Hindlimb muscle (tissue), 1 donor: ENCODE measurements at places on chromosomes 2 and 18.

GRCh38 chr2:126699018-126699417 is 43.1 kb downstream of the GYPC start:
- no peak for DNase-seq

GRCh38 chr2:188519136-188519535 is 227.5 kb downstream of the GULP1 start:
- no peak for DNase-seq

DNA sequence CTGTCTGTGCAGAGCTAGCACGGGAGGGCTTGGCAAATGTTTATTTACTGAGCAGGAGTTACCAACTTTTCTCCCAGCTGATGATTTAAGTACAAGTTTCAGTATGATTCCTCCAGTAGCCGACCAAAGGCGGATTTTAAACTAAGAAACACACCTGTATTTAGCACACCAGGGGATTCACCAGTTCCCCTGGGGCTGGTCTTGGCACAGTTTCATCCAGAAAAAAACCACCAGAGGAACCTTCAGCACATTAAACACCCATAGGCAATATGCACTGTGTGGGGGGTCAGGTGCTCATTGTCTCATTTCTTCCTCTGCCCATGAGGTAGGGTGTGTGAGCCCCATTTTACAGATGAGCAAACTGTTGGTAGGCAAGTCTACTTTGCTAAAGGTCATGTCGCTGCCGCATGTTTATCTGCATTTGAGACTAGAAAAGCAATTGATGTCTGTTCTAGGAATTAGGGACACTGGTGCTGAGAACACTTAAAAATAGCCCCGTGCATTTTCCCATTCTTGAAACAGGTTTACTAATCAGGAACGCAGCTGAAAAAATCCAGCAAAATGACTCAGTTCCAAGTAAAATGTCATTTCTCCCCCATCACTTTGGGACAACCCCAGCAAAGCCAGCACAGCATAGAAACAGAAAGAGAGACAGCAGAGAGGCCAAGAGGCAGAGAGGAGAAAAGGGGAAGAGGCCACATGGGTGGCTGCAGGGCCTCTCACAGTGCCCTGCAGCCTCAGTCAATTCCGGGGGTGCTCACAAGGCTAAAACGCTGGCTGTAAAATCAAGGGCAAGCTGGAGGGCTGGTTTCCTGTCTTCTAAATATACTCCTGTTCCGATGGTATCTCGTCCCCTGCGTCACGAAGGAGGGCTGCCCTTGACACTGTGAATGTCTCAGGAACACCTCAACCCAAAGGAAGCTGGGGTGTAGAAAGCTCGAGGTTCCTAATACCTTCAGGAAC is 166.8 kb upstream of the ID2 start:
- no peak for DNase-seq

DNA sequence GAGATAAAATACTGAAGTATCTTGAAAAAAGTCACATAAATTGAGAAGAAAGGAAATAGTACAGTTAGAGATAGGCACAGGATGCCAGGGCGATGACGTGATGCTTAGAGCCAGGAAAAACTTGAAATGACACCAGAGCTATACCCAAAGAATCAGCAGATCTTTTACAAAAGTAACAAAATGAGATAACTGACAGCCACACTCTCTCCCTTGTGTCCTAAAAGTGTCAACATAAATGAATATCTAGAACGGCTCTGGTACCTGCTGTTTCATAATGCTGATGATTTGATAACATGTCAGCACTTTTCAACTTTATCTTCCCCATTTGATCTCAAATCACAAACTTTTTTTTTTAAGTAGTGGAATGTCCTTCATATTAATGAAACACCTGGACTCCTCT is 45.6 kb upstream of the ZC3H15 start:
- DNase-seq, result no peak

GRCh38 chr18:5628512-5629255 is 84.9 kb upstream of the EPB41L3 start:
- peak; percentile 50 for DNase-seq

GRCh38 chr18:61085036-61085435 is 248.2 kb upstream of the CDH20 start:
- no peak for DNase-seq

DNA sequence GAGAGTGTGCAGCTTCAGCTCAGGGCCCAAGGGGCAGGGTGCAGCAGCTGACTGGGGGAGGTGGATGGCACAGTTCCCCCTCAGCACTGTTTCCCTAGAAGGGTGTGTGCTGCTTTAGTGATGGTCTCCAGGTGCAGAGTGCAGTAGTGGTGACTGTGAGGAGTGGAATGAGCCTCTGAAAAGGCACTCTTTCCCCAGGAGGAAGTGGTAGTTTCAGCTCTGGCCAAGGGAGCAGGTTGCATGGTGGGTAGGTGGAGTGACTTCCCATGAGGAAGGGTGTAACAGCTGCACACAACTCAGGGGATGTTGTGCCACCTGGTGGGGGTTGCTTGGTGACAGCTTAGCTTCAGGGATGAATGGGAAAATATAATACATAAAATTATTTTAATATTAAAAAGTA is 251.5 kb upstream of the NXPH2 start:
- peak; percentile 11 for DNase-seq

- no peak for DNase-seq
Measured at GRCh38 chr2:166900700-166901099, 12.4 kb downstream of the XIRP2 start.

DNA sequence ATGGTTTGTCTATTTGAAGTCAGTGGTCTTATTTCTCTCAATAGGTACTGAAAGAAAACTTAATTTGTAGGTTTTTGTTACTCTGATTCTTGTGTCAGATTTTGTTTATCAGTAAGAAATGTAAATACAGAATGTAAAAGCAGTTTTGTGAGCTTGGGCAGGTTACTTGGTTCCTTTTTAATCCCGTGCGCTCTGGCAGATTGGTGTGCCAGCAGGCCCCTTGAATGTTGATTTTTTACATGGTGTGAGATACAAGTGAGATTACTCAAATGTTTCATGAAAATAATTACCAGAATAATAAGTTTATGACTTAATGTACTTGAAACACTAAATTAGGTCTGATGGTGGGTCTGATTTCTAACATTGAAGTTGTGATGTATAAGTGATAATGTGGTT is 13.4 kb downstream of the HNRNPA3 start:
- DNase-seq, result no peak

- no peak for DNase-seq
Measured at GRCh38 chr2:17101091-17101490, 417.1 kb downstream of the RAD51AP2 start.

DNA sequence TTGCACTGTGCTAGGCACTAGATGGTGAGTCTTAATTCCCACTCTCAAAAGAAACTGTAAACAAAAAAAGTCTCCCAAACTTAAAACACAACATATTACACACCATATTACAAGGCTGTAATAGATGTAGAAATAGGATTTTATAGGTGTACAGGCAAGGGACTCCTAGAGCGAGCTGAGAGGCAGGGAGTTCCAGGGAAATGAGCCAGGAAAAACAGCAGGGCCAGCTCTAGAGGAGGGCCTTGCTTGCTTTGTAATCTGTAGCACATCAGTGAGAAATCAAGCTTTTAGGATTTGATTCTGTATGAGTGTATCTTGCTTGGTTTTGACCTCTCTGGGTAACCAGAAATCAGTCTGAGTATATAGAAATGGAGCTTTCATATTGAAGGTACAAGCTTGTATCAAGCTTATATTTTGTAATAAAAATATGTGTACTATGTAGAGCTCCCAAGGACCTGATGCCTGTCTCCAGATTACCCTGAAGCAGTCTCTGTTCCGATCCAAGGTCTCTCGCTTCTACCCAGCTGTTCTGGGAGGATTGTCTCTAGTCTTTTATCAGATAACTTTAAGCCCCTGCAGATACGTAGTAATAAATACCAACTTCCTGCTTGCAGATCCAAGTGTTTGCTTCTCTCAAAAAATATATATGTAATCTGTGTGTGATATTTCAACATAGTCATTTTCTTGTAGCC is 73.0 kb downstream of the MYO1B start:
- DNase-seq, result peak; percentile 54

DNA sequence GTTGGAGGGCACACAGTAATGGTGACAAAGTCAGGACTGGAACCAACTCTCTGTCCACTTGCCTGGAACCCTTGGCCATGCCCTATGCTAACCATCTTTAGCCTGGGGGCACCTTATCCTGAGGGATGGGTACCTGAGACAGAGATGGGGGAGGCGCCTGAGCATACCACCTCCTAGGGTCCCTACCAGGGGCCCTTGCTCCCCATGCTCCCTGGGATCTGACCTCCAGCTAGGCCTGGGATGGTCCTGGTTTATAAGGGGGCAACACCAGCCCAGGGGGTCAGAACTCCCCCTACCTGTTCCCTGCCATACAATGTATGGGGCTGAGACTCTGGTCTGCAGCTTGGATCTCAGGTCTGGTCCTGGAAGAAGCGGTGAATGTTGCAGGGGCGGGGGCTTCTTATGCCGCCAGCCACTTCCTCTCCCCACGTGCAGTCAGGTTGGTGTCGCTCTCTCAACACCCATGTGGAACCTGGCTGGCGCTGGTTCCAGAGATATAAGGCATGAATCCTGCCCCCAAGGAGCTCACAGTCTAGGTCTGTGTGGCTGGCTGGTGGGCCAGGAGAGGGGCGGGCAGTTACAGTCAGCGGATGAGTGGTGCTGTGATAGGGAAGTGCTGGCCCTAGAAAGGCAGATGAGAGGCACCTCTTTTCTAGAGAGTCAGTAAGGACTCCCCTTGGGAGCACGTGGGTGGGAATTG is 3.8 kb upstream of the TOGARAM2 start:
- no peak for DNase-seq

GRCh38 chr18:69684789-69685188 is 262.9 kb downstream of the CD226 start:
- no peak for DNase-seq

GRCh38 chr2:59654710-59655109 is 898.7 kb downstream of the BCL11A start:
- DNase-seq, result no peak

- DNase-seq, result no peak
Measured at GRCh38 chr2:56240210-56240609, 56.4 kb downstream of the CCDC85A start.

DNA sequence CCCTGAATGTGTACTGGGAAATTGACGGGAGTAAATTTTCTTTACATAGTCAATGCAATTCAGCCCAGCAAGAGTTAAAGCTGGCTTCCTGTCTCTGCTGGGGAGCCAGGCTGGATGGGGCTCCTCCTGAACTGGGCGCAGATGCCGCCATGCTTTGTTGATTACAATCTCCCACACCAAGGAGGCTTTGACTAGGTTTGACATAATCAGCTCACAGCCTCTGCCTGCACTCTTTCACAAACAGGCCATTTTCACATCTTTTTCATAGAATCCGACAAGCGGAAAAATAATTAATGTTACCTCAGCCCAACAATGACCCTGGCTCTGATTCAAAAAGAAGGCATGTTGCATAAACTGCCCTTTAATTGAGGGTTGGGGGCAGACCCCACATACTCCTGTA is 54.3 kb downstream of the FOXI3 start:
- DNase-seq, result no peak

DNA sequence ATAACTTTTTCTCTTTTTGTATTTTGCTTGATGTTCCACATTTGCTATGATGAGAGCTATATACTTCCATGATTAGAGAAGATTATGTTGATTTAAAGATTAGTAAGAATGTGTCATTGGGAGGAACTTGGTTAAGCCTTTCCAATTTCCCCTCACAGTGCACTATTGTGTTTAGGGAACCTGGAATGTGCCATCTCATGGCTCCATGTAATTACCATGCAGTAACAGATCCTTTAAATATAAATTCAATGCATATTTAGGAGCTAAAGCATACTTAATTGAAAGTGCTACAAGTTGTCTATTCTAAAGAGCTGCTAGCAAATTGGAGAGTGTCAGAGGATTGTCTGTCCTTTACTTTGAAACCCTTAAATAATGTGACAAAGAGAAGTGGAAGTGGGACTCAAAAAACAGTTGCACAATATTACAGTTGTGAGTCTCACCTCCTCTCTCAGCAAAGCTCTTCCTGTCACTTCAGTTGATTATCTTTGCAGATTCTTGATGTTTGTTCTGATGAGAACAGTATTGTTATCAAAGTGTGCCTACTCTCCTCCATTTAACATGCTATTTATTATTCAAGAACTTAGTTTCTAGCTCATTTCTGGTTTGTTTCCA is 1162.7 kb upstream of the ZEB2 start:
- DNase-seq, result no peak

GRCh38 chr2:36545871-36546416 is 52.0 kb downstream of the FEZ2 start:
- no peak for DNase-seq

DNA sequence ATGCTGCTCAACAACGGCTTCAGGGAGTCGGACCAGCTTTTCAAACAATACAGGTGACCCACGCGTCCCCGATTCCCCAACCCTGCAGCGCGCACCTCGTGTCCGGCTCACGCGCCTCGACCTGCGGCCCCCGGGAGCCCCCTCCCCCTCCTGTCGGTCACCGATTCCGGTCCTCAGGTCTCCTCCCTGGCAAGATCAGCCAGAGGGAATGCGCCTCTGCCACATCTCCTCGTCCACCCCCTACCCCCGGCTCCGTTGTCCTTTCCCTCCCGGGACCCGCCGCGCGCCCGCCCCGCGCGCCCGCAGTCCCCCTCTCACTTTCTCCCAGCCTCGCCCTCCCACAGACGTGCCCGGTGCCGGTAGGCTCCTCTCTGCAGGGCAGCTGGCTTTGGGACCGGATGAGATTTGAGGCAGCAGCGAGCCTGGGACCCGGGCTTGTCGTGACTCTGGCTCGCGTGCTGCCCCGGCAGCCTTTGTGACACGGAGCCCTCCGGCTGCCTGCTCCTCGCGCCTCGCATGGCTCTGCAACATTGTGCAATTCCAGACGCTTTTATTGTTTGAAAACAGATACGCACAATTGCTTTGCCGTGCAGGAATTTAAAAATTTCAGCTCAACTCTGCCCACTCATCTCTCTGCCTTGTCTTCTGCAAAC is 558 bp downstream of the TTC39C start:
- DNase-seq, result peak; percentile 31

DNA sequence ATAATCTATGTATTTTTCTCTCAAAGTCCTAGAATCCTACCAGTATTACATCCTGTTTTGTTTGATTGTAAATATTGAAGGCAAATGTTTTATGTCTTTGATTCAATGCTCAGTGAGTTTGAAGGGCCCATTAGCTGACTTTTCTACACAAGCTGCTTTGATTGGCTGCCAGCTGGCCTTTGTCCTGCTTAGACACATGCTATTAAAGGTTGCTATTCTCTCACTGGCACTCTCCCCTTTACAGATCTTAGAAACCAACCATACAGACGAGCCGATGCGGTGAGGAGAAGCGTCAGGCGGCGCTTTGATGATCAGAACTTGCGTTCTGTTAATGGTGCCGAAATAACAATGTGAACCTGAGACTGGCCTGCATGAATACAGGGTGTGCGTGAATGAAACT is 69.7 kb downstream of the PRPF40A start:
- peak; percentile 8 for DNase-seq

- DNase-seq, result no peak
Measured at GRCh38 chr2:190698895-190699294, 50.0 kb downstream of the NAB1 start.

- no peak for DNase-seq
Measured at GRCh38 chr2:3176869-3177255, 200.8 kb downstream of the EIPR1 start.

DNA sequence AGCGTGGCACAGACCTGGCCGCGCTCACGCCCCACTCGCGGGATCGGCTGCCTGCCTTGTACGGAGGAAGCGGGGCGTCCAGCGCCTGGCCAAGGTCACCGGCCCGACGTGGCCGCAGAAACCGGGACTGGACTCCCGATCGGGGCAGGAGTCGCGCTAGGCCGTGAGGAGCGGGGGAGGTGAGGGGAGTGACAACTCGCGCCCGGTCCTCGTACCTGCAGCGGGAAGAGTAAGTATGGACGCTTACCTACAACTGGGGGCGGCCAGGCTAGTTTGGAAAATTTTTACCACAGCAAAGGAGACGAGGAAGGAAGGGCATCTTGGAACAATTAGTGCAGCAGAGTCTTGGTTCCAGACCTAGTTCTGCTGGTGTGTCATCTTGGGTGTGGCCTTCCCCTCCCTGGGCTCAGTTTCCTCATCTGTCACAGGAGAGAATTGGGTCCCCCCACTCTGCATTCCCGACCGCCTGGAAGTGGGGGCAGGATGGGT is 693 bp downstream of the UBE2F start:
- DNase-seq, result no peak
